Activated T-helper 9 cell treated with anti-CD3 and anti-CD28 coated beads, Interleukin-2, amount 50 U/mL, for 16 hours (primary cell): ENCODE measurements at places on chromosomes 1 and 21.

DNA sequence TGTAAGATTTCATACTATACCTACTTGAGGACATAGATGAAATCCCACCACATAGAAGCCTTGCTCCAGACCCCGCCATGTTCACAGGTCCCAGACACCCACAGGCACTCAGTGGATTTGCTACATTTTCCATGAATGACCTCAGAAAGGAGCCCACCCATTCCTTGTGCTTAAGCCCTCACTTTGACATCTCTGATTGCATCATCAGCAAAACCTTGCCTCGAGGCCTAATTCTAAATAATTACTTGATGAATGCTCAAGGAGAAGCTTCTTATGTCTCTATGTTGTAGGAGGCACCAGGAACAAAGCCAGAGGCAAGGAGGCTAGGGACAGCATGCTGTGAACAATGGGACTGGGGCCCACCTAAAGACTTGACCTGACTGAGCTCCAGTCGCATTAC, 12.1 kb downstream of the OVGP1 start:
- no peak for DNase-seq

DNA sequence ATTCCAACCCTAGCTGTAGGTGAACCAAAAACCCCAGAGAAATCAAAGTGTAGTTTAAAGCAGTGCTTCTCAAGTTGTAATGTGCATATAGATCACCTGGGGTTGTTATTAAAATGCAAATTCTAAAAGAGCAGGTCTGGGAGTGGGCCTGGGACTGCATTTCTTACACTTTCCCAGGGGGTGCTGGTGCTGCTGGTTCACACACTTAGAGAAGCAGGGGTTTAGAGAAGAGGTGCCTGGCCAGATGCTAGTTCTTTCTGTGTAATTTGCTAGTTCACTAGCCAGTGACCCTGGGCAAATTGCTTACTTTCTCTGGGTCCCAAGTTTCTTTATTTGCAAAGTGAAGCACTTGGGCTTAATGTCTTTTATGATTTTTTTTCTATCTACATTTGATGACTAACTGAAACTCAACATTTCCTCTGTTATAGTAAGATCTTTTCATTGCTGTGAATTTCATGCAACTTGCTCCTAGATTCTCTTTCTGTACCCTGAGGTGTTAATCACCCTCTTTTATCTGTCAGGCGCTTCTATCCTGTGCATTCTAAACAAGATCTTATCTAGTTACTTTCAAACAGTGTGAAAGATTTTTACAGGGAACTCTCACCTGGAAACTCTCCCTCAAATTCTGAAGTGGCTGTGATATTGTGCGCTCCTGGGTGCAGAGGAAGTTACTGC, 141.9 kb upstream of the UBE2U start:
- no peak for DNase-seq

DNA sequence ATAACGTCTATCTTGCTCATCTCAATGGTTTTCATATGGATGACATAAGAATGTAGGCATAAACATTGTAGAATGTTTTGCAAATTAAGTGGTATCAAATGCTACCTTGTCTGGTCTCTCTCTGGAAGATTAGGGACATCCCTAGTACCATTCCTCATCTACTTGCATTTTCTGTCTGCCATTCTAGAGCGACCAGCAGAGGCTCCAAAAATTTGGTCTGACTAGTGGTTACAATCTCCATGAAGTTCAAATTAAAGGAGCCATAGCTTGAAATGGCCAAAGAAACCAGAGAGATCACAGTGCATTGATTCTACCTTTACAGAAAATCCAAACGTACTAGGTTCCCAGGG, 1.1 kb downstream of the CD84 start:
- no peak for DNase-seq

GRCh38 chr1:171429137-171429536, 56.2 kb upstream of the PRRC2C start:
- DNase-seq, result no peak

DNA sequence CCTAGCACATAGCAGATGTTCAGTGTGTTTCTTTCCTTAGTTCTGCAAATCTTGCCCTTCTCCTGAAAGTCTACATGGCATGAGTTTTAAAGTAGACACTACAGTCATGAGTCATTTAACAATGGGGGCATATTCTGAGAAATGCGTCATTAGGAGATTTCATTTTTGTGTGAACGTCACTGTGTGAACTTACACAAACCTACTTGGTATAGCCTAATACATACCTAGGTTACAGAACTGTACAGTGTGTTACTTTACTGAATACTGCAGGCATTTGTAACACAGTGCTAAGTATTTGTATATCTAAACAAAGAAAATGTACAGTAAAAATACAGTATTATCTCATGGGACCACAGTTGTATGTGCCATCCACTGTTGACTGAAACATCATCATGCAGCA, 10.0 kb downstream of the TTF2 start:
- DNase-seq, result no peak

GRCh38 chr1:231236938-231237337, 4.1 kb upstream of the GNPAT start:
- no peak for DNase-seq

DNA sequence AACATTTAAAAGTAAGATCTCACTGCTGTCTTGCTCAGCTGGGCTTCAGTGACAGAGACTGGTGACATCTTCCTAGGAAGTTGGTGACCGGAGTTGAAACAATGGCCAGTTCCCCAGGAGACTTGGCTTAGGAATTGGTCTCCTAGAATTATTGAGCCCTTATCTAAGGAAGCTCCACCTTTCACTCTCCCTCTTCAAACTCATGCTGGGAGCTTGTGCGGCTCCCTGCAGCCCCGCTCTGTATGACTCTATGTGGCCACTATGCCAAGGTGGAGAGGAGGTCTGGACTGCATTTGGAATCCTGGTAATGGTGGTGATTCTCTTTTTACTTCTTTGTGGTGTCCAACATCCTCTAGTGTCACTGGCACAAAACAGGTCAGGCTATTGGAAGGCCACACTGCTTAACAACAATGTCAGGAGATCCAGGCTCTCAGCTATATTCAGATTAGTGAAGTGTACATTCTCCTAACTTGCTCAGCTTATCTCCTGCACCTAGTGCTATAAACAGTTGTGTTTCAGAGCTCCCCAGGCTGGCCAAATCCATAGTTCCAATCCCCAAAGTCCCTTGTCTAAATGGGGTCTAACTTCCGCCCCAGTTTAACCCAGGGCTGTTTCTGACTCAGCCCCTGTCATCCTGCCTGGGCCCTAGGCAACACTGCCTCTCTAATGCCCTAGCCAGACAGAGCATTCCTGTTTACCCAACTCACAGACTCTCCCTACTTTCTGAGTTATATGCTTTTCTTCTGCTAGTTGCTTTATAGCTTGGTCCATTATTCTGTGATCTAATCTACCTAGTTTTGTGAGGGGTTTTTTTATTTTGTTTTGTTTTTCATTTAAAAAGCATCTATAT, 18.3 kb downstream of the ATP2B4 start:
- DNase-seq, result no peak

GRCh38 chr1:86227026-86227425, 70.5 kb upstream of the COL24A1 start:
- no peak for DNase-seq

DNA sequence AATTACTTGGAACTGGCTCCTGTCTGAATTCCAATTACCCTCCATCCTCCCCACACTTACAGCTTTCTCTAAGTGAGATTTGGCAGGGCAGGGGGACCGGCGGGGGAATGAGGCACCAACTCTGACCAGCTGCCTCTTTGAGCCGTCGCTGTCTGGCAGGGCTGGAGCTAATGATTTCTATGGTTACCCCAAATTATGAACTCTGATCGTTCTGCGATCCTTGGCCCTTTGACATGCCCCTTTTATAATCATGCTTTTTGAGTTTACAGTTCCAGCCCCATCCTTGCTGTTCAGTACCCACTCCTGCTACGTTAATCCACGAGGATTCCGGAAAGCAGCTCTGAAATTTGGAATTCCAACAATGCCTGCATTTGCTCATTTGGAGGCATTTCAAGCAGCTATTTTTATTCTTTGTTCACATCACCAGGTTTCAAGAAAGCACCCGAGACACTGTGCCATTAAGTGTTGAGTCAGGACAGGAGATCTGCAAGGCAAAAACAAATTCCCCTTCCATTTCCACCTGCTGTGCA, 54.6 kb upstream of the LBR start:
- no peak for DNase-seq

DNA sequence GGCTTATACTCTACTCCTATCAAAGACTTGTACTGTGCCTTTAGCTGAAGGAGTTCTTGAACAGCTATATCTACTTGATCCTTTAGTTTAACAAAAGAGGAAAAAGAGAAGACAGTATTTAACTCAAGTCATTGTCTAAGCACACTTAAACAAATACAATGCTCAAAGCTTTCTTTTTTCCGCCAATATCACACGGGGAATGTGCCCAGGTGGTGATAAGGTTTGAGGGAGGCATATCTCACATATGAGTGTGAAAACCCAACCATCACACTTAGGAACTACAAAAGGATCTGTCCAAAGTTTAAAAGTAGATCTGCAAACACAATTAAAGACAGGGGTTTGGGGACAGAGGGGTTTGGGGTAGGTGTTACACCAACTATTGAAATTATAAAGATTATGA, 59.0 kb upstream of the SLC30A10 start:
- DNase-seq, result no peak

DNA sequence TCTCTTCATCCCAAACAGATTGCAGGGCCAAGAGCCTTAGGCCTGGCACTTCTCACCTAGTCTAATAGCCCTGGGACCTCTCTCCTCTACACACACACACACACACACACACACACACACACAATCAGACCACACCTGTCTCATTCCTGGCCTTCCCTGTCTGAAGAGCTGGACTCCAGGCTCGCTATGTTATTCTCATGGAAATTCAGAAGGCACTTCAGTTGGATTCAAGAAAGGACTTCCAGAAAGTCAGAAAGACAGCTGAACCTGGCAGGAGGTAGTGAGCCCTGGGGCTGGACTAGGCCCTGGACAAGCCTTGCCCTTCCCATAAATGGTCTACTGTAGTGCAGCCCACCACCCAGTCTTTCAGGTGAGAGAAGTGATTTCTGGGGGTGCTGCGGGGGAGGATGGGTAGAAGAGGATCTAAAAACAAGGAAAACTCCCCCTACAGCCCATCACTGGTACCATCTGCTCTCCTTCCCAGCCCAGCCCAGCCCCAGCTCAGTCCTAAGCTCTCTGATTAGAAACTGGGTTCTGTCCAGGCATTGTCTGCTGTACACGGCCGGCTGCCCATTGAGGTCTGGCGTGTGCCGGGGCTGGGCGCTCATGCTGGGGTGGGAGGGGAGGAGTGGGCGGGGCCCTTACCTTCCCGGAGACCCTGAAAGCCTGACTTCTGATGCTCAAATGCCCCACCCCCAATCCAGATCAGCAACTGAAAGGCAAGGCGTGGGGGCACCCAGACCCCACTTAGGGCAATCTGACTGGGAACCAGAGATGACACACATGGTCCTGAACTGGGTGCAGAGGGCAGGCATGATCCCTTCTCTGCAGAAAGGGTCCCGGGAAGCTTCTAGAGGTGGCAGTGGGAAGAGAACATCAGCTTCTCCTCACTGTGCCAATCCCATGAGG, 2.5 kb downstream of the KIF21B start:
- DNase-seq, result no peak

DNA sequence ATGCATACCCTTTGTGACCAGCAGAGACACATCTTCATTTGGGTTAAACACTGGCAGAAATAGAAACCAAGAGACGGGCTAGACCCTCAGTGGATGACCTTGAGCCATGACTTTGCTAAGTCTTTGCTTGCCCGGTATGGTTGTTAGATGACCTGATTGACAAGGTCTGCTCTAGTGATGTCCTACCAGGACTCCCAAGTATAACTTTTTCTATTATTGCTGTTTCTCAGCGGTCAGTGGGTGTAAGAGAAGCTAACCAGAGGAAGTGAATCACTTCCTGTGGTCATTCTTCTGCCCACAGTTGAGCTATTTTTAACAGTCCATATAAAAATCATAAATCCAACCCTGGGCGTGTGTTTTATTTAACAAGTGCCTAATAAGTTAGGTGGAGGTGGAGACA, 126.2 kb upstream of the ETS2 start:
- DNase-seq, result no peak

GRCh38 chr1:162144853-162145252, 75.4 kb downstream of the NOS1AP start:
- DNase-seq, result no peak

DNA sequence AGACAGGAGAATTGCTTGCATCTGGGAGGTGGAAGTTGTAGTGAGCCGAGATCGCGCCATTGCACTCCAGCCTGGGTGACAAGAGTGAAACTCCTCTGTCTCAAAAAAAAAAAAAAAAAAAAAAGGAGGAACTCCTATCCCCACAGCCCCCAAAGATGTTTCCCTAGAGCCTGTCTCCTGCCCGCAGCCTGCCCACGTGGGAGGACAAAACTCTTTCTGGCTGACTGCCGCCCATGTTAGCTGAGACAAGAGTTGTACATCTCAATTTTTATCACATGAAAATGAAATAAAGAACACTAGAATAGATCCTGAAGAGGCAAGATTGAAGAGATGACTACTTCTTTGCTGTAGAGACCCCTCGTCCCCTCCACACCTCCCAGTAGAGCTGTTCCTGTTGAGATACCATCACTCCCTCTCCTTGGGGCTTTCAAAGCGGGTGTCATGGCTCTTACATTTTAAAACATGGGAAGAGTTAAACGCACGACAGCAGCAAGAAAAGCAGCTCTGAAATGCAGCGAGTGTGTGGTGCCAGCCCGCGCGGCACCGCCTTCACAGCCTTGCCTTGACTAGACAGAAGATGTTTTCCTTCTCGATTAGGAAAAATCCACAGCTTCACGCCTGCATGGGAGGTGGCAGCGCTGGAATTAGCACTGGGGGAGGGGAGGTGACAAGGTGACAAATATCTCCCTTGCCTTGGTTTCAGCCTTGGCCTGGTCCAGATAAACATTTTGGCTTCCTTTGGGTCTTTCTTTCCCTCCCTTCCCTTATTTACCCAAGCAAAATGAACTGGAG, 253.4 kb upstream of the CSF3R start:
- no peak for DNase-seq

DNA sequence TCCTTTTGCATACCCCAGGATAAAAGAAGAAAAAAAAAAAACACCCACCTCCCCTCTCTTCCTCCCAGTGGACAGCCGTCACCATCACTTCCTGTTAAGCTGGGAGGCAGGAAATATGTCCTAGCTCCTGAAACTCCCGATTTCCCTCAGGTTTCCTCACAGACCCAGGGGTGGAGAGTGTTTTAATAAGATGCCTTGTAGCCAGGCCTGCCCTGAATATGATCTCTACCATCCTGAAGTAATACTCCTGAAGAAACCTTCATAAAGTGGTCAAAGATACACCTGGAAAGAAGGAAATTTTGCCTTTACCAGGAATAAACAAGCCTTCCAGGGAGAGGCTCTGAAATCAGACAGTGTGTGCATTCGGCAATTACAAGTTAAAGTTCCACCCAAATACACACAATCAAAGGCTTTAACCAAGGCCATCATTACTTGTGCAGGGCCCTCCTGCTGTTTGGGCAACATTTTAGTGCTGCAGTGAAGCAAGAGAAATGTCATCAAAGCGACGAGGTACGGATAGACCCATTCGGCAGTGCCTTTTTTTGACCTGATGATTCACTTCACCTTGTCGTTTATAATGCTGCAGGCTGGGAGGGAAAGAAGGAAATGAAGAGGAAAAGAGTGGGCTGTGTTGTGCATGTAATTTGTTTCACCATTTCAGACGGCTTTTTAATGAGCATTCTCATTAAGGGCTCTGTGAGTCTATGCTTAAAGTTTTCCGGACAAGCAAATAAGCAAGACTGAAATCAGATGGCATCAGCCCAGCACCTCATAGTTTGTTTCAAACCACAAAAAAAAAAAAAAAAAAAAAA, 41.0 kb upstream of the RASAL2 start:
- no peak for DNase-seq

- no peak for DNase-seq
Observed at GRCh38 chr1:7581754-7582459, 189.2 kb upstream of the VAMP3 start.
